Activated CD4-positive, alpha-beta T cell treated with anti-CD3 and anti-CD28 coated beads for 48 hours (primary cell): ENCODE measurements at places on chromosomes 5 and 9.

GRCh38 chr5:111737716-111738115 is 19.3 kb downstream of the NREP start:
- DNase-seq = no peak

GRCh38 chr5:54607006-54607405 is 89.4 kb downstream of the SNX18 start:
- no peak for DNase-seq

DNA sequence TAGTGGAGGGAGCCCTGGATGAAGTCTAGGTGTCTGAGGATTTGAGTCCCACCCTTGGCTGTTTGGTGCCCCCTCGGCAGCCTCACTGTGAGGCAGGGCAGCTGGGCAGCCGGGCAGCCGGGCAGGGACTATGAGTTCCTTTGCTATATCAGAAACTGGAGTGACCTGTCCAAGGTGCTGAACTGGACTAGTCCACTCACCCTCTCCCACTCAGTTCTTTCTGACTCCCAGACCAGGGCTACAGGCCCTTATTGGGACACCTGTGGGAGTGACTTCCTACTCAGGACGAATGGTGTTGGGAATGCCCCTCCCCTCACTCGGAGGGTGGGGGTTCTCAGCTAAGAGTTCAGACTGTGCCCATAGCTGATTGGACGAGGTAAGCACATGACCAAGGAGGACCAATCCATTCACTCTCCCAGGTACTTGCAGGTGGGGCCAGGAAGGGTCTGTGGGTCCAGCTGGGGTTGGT is 34.1 kb upstream of the RAPGEF1 start:
- DNase-seq = peak; percentile 42

- no peak for DNase-seq
Observed at GRCh38 chr9:72337286-72337685, 27.7 kb downstream of the ZFAND5 start.

DNA sequence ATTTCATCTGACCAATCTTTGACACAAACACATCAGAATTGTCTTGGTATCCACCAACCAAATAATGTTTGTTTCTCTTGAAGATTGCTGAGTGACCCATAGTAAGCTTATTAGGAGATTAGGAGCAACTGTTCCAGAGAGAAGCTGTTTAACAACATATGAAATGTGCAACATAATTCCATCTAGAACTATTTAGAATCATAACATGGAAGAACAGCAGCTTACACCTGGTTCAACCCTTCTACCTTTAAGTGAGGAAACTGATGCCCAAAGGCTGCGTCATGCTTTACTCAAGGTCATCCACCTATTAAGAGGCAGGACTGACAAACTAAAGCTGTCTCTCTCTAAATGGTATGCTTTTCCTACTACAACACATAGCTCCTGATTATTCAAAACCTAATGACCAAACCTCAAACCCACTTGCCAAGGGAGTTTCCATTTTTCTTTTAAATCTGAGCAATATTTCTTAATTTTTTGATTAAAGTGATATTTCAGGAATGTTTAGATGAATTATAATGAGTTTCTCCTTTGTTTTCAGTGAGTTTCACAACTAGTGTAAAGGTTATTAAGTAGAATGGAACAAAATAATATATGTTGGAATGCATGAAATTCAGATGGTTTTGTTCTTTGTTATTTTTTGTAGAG is 545.9 kb downstream of the RAB3C start:
- no peak for DNase-seq

DNA sequence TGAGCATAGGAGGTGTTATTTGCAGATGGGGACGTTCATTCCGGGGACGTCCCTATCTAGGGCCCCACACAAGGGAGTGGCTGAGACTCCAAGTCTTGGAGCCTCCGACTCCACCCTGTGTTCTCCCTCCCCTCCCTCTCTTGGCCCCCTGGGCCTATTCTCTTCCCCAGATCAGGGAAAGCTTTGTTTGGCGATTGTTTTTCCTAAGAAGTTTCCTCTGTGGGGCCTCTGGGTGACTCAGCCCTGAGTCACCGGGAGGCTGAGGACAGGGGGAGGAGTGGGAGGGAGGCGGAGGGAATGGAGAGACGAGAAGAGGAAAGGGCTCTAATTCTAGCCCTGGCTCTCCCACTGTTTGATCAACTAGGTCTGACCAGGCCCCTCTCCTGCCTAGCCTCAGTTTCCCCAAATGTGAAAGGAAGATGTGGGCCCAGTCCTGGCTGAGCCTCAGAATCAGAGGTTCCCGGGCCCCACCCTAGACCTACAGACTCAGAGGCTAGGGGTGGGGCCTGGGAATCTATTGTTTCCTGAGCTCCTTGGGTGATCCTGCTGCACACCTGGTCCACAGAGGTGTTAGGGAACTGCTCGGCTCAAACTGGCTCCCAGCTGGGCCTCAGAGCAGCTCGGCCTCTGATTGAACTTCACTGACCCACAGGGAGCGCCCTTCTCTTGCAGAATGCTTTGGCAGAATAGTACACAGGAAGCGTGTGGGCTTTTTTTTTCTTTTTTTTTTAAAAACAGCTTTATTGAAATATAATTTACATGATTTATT is 19.2 kb downstream of the GSN start:
- DNase-seq = peak; percentile 49

DNA sequence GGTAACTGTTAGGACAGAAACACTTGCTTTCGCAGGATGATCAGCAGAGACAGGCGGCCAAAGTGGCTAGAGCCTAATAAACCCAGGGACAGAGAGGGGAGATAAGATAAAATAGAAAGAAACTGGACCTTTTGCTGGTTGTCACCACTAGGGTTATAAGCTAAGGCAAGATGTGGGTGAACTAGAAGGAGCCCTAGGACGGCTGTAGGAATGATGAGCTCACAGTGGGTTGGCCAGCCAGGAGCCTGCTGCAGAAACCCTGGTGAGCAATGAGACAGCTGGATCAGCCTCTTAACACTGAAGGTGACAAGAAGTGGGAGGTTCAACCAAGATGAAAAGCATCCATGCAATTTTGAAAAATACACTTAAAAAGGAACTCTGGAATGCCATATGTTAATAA is 13.5 kb downstream of the CTNND2 start:
- no peak for DNase-seq

DNA sequence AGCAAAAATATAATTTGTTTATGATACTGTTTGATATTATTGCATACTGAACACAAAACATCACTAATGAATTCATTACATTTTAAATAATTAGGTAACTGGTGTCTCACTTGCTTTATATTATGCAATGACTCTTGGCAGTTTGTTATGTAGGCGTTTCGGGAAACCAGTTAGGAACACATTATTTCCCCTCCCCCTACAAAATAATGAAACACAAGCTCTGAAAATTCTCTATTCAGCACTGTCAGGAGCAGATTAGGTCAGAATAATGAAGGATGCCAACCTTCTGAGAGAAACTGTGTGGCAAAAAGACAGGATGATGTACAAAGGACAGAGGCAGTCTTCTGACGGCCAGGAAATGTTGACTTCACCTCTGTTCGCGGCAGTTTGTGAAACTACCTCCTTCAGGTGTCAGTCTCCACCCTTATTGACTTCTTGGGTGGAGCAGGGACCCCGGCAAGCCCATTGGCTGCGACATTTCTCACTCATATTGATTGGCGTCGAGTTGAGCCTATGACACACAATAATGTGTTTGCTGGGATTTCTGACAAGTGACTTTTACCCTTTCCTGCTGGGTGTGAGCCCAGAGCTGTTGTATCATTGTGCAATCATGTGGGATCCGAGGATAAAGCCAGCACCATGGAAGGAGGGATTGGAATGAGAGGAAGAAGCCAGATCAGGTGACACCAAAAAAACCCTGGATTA is 33.9 kb downstream of the SH3PXD2B start:
- DNase-seq = no peak

- no peak for DNase-seq
Observed at GRCh38 chr9:700365-701282, 140.9 kb upstream of the DMRT1 start.

DNA sequence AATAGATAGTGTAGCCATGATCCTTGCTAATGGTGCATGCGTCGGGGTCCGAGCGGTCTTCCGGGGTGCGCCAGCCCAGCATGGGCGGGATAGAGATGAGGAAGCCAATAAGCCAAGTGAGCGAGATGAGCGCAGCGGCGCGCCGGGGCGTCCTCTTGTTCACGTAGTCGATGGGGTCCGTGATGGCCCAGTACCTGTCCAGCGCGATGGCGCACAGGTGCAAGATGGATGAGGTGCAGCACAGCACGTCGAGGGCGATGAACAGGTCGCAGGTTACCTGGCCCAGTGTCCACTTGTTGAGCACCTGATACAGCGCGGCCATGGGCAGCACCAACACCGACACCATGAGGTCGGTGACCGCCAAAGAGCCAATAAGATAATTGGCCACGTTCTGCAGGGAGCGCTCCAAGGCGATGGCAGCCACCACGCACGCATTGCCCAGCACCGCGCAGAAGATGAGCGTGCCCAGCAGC is 1.1 kb downstream of the HTR1A start:
- DNase-seq = no peak

- DNase-seq = no peak
Observed at GRCh38 chr9:130110166-130110565, 56.5 kb downstream of the GPR107 start.

- no peak for DNase-seq
Observed at GRCh38 chr9:75712700-75713099, 177.8 kb upstream of the PCSK5 start.

DNA sequence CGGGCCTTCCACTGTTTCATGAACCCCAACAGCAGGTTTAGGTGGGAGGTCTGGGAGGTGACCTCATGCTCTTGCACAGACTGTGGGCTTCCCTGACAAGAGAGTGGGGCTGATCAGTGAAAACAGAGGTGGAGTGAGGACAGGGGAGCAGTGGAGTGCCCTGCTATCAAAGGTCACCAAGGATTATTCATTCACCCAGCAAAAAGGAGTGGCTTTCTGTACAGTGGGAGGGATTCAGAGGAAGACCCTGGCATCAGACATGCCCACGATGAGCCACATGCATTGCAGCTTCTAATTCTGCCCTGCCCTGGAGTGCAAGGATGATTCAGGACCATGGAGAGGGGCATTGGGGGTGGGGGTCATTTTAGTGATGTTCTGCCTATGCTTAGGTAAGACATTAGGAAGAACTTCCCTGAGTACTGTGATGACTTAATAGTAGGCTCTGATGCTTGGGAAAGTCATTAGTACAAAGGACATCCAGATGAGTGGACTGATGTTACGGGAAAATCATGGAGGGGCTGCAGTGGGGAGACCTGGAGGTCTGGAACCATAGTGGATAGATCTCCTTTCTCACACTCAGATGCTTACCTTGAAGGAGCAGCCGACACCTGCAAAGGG is 12.8 kb downstream of the TRAF1 start:
- DNase-seq = peak; percentile 62

DNA sequence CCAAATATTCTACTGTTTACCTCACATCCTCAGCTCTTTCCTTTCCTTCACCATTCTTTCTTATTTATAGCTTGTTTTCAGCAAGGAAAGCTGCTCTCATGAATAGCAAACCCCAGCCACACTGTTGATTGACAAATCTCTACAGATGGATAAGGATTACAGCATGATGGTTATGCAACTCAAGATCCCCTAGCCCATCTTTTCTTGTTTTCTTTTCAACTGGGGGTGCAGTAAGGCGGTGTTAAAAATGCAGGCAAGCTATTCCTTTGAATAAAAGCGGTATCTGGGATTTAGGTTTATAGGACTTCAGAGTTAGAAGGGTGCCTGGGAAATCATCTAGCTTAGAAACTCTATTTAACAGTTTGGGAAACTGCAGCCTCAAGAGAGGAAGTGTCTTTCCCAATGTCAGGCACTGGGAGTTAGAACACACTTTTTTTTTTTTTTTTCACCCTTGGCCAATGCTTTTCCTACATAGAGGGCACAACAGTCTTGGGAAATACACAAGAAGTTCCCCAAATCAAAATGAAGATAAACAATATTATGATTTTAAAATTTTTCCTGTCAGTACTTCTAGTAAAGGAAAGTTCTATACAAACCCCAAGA is 2.6 kb downstream of the SPARC start:
- no peak for DNase-seq

DNA sequence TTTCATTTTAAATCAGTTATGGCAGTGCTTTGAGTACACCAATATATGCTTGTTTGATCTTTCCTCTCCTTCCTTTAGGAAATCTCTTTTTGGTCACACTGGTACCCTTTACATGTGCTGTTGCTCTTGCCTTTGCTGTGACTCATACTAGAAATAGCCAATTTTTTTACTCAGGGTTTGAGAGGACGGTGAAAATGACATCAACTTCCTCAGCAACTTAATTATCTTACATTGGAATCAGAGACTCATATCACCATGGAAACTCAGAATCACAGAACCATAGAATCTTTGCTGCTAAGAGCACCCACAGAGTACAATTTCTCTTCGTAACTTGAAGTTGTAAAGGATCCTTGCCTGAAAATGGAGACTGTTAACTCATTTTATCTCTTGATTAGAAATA is 13.8 kb upstream of the ZNF300 start:
- no peak for DNase-seq

- no peak for DNase-seq
Observed at GRCh38 chr9:37676411-37676830, 25.7 kb downstream of the FRMPD1 start.

DNA sequence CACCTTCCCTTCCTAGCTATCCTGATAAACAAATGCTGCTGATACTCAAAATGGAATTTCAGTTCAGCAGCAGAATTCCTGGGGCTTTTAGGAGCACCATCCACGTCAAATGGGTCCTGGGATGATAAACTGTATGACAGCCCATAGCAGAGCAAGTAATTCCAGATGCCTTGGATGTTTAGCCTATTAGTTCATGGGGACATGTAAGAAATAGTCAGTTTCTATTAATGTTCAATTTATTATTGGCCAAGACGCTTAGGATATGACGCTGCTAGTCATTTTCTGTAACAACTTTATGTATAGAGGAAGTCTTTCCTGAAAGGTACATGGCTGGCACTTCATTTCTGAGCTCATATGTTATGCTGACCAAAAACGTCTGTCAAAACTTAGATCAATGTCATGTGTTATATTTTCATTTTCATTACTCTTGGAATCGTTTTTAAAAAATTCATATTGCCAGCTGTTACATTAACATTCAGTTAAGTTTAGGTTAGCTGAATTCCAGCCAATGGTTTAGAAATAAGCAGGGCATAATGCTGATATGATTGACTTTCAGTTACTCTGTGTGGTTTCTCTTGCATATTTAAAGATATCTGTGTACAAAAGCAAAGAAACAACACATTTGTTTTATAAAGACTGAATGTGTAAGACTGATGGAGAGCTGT is 243.8 kb downstream of the CSNK1G3 start:
- DNase-seq = no peak

- no peak for DNase-seq
Observed at GRCh38 chr5:79225026-79225425, 10.9 kb upstream of the JMY start.

- DNase-seq = no peak
Observed at GRCh38 chr5:147601652-147602051, 91.8 kb upstream of the DPYSL3 start.

- DNase-seq = no peak
Observed at GRCh38 chr5:82595113-82595512, 317.0 kb upstream of the RPS23 start.
